ENCODE measurements at places on chromosomes 2 and 18.

DNA sequence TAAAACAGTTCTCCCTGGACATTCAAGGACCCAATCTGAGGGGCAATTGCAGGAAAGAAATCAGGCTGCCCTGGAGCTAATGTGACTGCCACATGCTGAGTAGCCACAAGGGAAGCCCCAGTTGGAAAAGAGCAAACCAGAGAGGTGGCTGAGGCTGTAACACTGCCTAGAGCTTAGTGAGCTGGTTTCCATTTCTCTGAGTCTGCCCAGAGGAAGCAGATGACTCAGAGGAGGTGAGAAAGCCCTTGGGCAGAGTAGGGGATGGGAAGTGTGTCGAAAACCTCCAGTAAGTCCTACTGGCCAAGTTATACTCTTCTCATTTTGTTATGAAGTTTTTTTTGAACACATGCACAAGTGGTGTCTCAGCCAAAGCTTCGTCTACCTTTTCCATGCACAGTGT lies 753.0 kb downstream of the CNTNAP5 start:
- DNase-seq = no peak

GRCh38 chr2:67039517-67040103 lies 357.5 kb upstream of the ETAA1 start:
- no peak for DNase-seq

DNA sequence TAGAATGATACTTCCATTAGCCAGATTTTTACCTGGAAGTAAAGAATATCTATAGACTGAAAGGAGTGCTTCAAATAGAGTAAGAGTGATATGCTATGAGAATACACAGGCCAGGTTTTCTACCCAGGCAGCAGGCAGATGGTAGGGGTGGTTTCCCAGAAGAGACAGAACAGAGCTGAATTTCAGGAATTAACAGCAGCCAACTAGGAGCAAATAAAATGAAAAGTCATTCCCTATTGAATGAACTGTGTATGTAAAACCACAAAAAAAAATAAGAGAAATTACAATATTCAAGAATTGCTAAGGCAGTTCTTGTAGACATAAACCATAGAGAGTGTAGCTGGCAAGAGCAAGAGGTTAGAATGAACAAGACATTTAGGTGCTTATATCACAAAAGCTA lies 336.8 kb downstream of the KCNJ3 start:
- DNase-seq = no peak

- no peak for DNase-seq
Measured at GRCh38 chr2:47558116-47558767, 155.3 kb downstream of the MSH2 start.

- no peak for DNase-seq
Measured at GRCh38 chr2:134782107-134782506, 56.3 kb upstream of the ACMSD start.

DNA sequence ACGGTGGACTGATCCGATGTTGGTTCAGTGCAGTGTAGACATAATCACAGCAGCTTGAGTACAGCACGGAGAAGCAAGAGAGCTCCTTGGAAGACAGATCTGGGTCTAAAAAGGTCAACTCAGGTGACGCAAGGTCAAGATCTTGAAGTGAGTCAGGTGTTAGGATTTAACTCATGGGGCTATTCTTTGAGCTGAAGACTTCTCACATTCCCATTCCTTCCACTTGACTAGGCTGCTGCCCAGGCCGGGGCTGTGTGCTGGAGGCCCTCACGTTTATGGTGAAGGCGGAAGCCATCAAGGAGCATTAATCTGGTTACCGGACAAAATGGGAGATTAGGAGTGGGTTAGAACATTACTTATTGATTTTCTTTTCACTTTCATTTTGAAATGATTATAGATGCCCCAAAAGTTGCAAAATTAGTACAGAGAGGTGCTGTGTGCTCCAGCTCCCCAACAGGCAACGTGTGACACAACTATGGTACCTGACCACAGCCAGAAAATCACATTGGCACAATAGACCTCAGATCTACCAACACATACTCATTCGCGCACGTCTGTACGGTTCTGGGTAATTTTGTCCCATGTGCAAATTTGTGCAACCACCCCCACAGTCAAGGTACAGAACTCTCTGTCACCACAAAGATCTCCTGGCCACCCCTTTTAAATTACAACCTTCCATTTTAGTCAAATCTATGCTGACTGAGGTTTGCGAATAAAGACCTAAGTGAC lies 77.6 kb upstream of the SEC11C start:
- no peak for DNase-seq
